ENCODE measurements at places on chromosomes 2 and 18. TPM values are rescaled to one million over a fixed set of nuclear protein-coding genes. Genes with fewer than 3 reads are reported as not detected.

XRCC5 gene
- 409 TPM for polyA plus RNA-seq

DNA sequence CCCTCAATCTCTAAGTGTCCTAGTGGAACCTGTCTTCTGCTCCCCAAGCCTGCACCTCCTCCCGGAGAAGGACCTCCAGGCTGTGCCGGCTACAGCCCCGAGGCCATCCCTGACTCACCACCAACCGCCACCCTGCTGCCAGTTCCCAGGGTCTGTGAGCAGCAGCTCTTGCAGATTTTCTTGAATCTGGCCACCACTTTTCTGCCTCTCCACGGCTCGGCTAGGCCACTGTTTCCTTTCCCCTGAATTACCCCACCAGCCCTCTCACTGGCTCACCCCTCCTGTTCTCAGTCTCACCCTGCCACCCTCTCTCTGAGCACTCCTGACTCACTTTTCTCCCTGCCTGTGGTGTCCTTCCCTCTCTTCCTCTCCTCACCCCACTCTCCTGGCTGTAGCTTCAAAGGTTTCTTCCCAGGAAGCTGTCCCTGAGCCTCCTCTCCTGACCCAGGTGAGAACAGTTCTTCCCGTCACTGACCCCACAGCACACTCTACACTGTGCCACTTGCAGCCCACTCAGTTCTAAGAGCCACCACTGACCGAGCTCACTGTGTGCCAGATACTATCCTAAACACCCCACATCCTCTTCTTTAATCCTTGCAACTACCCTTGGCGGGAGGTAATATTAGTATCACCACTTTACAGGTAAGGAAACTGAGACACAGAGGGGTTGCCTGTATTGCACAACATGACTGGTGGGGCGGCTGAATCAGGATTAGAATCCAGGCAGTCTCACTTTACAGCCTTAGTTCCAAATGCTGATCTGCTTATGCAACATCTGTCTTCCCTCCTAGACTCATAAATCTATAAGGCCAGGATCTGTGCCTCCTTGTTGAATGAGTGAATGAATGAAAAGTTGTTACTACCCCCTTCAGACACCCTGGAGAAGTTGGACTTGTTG is 111.6 kb downstream of the SMAD7 start:
- no peak for DNase-seq

- DNase-seq: no peak
Measured at GRCh38 chr2:209401788-209402187, 22.1 kb upstream of the MAP2 start.

- no peak for DNase-seq
Measured at GRCh38 chr2:240338274-240338673, 97.2 kb upstream of the GPC1 start.

RESP18 gene
- not detected for polyA plus RNA-seq

CD8B gene
- 0.74 TPM for polyA plus RNA-seq
